ENCODE measurements at places on chromosomes 1 and 21. TPM values are rescaled to one million over a fixed set of nuclear protein-coding genes. Genes with fewer than 3 reads are reported as not detected.

TNFRSF18 gene
- not detected for total RNA-seq

CELA2A gene
- not detected for total RNA-seq

KLHL12 gene
- total RNA-seq = 13.0 TPM

DISC1 gene
- total RNA-seq = 3.3 TPM

CFHR3 gene
- 479 TPM for total RNA-seq

TTC39A gene
- 0.34 TPM for total RNA-seq

GUCA2B gene
- 1.8 TPM for total RNA-seq

All from right lobe of liver (tissue), 6 donors.